ENCODE measurements at places on chromosomes 7 and 10.

- no peak for DNase-seq
Observed at GRCh38 chr10:116487522-116488430, 58.0 kb upstream of the PNLIP start.

GRCh38 chr10:11532306-11532705, 79.1 kb downstream of the USP6NL start:
- DNase-seq, result no peak

- DNase-seq, result no peak
Observed at GRCh38 chr10:132589015-132589414, 51.4 kb downstream of the INPP5A start.

GRCh38 chr10:71124921-71125748, 87.2 kb upstream of the UNC5B start:
- no peak for DNase-seq

DNA sequence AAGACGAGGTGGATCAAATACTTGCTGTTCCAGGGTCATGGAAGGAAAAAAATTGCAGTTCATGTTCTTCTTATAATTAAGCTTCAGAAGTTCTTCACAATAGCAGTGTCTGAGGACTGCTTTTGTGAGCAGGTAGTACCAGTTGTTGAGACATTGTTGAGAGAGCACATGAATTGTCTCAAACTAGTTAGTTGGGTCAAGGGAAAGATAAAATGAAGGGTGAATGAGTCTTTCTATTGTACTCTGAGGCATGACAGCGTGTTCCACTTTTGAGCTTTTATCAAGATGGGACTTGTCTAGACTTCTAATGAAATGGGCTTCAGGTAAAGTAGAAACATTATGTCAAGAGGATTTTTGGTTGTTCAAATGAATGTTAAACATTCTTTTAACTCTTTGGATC, 26.0 kb downstream of the KAT6B start:
- DNase-seq, result no peak

DNA sequence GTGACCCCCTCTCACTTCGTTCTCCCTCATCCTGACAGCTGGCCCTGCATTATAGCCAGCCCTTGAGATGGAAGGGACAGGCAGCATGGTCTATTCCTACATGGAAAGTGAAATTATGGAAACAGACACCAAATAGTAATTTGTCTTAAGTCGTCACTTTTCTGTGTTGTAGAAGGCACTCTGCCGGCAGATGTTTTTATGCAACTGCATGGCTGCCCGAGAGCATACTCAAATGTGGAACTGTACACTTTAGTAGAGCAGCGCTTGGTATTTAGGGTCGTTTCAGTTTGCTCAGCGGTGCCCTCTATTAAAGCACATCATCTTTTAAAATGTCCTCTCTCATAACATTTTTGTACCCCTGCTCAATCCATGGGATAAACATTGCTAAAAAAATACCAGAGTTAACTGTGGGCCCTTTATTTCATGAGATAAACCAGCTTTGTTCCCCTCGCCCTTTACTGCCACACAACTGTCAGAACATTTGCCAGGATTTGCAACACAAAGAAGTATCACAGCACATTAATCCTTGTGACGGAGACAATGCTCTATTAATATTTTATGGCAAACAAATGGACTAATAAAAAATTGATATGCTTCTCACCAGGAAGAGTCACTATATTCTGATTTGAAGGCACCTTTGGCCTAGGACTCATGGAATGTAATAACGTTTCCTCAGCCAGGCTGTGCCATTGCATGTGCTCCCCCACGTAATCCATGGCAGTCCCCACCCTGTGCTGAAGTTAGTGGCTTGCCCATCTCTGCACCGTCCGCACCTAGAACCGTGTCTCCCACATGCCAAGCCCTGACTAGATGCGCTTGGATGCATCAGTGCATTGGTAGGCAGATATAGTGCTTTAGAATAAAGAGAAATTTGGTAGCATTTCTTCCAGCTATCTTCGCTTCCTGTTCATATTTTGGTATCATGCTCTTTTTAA, 221.3 kb downstream of the PAXIP1 start:
- DNase-seq, result no peak
